Nasal cavity respiratory epithelium epithelial cell of viscerocranial mucosa (primary cell): ENCODE measurements at places on chromosomes 3 and 15. TPM values are rescaled to one million over a fixed set of nuclear protein-coding genes. Genes with fewer than 3 reads are reported as not detected.

The CXCR6 gene
- not detected in 2 replicates for total RNA-seq

The TLNRD1 gene
- 9.9 and 15.3 TPM in 2 replicates for total RNA-seq

The CFAP20DC gene
- 9.4 and 10.9 TPM in 2 replicates for total RNA-seq

The FOXB1 gene
- total RNA-seq, result not detected in 2 replicates

The COL7A1 gene
- total RNA-seq, result 121 and 420 TPM in 2 replicates

The GASK1A gene
- total RNA-seq, result 0.50 and 1.4 TPM in 2 replicates

The P2RY14 gene
- total RNA-seq, result not detected in 2 replicates

The RAB6B gene
- total RNA-seq, result under 0.01 and 0.64 TPM in 2 replicates

The GATA2 gene
- total RNA-seq, result not detected in 2 replicates

The SERPINI1 gene
- total RNA-seq, result 2.3 and 2.7 TPM in 2 replicates

The IL16 gene
- total RNA-seq, result under 0.01 and 0.07 TPM in 2 replicates

The FGD5 gene
- total RNA-seq, result under 0.01 TPM in 2 replicates

The KLHDC8B gene
- 55.4 and 168 TPM in 2 replicates for total RNA-seq

The GOLGA8M gene
- not detected in 2 replicates for total RNA-seq

The SHC4 gene
- under 0.01 and 0.50 TPM in 2 replicates for total RNA-seq

The C15orf62 gene
- 1.1 and 1.7 TPM in 2 replicates for total RNA-seq

The THRB gene
- total RNA-seq, result 7.5 and 14.2 TPM in 2 replicates

The DCBLD2 gene
- total RNA-seq, result 98.1 and 181 TPM in 2 replicates

The SOX14 gene
- not detected in 2 replicates for total RNA-seq

The CCR4 gene
- not detected in 2 replicates for total RNA-seq

The LYZL4 gene
- not detected in 2 replicates for total RNA-seq

The CPNE4 gene
- total RNA-seq, result under 0.01 and 0.28 TPM in 2 replicates

The HACD3 gene
- 68.4 and 95.0 TPM in 2 replicates for total RNA-seq

The CLSTN2 gene
- total RNA-seq, result under 0.01 and 0.21 TPM in 2 replicates
